Activated T-helper 1 cell treated with anti-CD3 and anti-CD28 coated beads, Interleukin-12 subunit alpha, Interleukin-12 subunit beta, Interleukin-2, Interleukin-4 antibody, amounts not matched to agents 30 ng/mL and 10 ng/mL and 1 ng/mL, durations not matched to agents 14 hours and 24 hours and 36 hours (primary cell): ENCODE measurements at places on chromosomes 1 and 21.

DNA sequence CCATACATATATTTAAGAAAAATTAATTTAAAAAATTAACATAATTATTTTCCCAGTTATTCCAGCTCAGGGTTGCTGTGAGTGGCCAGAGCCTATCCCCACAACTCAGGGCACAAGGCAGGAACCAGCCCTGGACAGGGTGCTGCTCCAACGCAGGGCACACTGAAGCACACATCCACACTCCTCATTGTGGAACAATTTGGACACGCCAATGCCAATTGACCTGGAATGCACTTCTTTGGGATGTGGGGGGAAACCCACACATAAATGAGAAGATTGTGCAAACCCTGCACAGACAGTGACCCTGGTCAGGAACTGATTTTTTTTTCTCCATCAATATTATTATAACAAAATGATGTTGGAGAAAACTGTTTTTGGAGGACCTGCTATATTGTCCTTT lies 23.4 kb downstream of the SAMSN1 start:
- DNase-seq = no peak

- no peak for DNase-seq
Measured at GRCh38 chr1:45623972-45624371, at the start of gene CCDC17. Gene CCDC17, minus strand, starts transcription at chr1:45624054. Its CDS starts 145 bp downstream, at chr1:45623909.

DNA sequence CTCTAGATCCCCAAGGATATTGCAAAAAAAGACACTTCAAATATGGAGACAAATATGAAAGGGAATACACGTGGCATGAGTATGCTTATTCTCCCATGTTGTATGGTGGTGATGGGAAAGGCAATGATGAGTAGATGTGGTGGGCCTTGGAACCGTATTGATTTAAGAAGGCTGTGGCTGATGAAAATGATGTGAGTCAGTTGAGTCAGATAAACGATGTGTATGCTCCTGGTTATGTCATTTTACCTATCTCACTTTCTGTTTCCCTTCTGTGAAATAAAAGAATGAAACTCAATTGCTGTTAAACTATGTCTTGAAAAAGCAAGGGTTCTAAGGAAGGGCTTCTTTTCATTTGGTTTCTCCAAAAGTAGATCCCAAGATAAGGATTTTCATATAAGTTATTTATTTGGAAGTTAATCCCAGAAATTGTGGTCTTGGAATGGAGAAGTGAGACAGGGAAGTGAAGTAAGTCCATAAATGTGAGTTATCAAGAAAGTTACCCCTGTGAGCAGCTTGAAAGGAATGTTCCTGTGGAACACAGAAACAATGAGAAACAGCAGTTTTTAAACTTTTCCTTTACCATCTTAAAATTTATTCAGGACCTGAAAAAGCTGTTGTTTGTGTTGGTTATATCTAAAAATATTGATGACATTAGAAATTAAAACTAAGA lies 292.0 kb downstream of the DUSP10 start:
- no peak for DNase-seq

DNA sequence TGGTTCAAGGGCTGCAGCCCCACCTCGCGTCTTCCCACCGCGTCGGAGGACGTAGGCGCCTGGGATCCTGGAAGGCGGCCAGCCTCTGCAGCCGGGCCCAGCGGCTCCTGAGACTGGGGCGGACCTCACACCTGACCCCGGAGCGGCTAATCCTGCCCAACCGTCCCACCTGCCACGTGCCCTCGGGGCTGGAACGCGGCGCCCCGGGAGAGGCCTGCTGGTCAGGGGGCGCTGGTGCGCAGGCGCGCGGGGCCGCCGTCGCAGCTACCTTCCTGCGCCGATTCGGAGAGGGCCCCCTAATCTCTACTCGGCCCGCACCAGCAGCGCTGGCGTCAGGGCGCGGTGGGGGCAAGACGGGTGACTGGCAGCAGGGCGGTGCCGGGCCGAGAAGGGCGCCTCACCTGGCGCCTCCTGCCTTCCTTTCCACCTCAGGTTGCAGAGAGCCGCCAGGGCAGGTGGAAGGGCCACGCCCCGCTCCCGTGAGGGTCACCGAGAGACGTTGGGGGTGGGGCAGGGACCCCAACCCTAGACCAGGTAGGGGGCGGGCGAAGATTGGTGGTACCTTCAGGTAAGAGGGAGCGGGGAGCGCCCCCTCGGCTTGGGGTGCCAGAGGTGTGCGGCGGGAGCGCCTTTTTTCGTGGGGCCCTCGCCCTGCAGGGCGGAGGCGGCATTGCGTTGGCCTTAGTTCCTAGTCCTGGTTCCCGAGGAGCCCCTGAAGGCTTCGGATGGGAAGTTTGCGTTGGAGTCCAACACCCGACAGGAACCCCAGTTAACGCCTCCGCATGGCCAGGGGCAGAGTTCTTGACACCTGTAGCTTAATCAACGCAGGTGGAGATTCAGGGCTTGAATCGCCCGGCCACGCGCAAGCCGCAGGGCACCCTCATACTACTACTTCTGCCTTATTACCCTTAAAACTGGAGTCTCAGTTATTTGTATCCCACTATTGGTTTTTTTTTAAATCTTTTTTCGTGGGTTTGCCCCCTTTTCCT lies at the start of gene TDRD5:
TSS of gene TDRD5 (plus strand) at position 241 of the 989 bp plus-strand sequence. CDS start 784 bp downstream, outside the sequence.
- DNase-seq = no peak

GRCh38 chr1:159714529-159714928 lies at the start of gene CRP:
Gene CRP, minus strand, starts transcription at chr1:159714589. Its CDS starts 104 bp downstream, at chr1:159714485.
- no peak for DNase-seq

- DNase-seq = no peak
Measured at GRCh38 chr1:177181280-177181630, 10.5 kb downstream of the BRINP2 start.

GRCh38 chr21:23939369-23940065 lies 1667.8 kb downstream of the MRPL39 start:
- no peak for DNase-seq

DNA sequence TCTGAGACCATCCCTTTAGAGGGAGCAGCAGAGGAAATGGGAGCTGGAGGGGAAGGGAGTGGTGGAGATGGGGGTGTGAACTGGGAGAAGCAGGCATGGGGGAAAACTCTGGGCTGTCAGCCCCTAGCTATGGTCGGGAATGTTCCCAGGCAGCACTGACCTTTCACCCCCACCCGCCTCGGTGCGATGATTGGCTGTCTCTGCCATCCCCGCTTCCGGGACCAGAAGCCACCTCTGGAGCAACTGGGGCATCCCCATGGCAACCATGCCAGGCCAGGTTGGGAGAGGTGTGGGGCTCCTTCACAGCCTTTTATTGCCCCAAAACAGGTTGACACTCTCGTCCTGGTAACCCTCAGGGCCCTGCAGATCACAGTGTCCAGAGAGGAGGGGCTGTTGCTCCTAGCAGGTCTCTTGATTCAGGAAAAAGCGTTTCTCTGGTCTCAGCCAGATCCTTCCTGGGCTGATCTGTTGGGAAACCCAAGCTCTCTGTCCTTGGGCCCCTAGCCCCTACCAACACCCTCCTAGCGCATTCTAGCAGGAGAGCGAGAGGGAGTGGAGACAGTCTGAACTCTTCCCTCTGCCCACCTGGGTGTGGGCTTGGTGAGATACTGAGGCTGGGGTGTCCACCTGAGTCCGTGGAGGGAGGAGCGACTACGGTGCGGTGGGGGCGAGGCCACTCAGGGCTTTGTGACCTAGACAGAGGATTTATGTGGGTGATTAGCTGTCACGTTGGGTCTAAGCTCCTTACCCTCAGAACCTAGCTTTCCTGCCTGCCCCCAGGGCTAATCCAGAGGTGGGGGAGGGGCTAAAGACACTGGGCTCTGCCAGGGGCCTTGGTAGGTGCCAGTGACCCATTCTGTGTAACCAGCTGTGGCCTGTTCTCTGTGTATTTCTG lies 12.2 kb upstream of the SLC6A9 start:
- no peak for DNase-seq

GRCh38 chr1:32971156-32971555 lies 6.5 kb upstream of the RNF19B start:
- DNase-seq = no peak

GRCh38 chr1:84973498-84974334 lies 23.2 kb downstream of the MCOLN2 start:
- peak; percentile 13 for DNase-seq

GRCh38 chr1:186059752-186060151 lies 315.3 kb downstream of the TPR start:
- DNase-seq = no peak

GRCh38 chr1:38151399-38151798 lies 104.8 kb upstream of the POU3F1 start:
- no peak for DNase-seq
